NCI-H187 treated with DMSO at 0.1 percent for 48 hours (cell line): ENCODE measurements at places on chromosomes 11 and 22.
A peak's percentile ranks its signal among the peaks of the same experiment; 100 is the strongest.

GRCh38 chr11:65432686-65433582 lies 10.3 kb downstream of the NEAT1 start:
- no peak for DNase-seq

DNA sequence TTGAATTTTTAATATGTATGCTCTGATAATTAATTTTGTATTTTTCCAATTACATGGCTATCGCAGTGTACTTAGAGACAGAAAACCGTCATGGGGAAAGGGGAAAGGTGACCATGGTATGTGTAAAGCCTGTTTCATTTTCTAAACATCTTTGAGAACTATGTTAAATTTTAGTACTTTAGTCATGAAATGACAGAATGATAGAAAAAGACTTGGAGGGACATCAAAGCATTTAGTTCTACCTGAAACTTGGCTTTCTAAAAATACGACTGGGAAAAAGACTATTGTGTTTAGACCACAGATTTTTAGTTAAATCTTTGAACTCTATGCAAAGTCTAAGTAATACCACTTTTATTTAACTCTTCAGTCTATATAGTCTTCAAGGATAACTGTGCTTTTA lies 54.1 kb downstream of the MAML2 start:
- no peak for DNase-seq

DNA sequence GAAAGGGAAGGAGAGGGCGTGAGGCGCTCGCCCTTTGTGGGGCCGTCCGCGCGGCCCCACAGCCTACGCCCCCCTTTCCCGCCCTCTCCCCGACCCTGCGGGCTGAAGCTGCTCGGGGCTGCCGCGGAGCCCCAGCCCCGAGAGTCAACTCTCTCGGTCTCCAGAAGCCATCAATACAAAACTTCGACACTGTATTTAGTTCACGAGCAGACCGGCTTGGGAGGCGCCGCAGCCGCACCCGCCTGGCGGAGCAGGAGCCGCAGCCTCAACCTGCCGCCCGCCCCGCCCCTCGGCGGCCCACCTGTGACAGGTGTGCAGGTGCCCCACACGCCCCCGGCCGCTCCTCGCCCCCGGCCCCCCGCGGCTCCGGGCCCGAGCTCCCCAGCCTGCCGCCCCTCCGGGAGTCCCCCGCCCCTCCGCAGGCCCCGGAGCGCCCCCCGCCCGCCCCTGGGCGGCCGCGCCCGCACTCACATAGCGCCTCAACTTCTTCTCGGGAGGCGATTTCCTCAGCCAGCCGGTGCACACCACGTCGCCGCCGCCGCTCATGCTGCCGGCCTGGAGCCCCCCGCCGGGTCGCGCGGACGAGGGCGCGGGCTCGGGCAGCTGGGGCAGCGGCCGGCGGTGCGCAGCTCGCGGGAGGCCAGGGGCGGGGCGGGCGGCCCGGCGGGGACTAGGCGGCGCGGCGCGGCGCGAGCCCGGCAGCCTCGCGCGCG lies at the start of gene GAB2:
GAB2 (minus strand) TSS at position 646 of the 713 bp plus-strand sequence; CDS start at position 546, 100 bp downstream.
- DNase-seq = no peak

- no peak for DNase-seq
Observed at GRCh38 chr11:1639666-1640065, 10.1 kb downstream of the KRTAP5-5 start.

- DNase-seq = no peak
Observed at GRCh38 chr11:64842851-64843685, 1.4 kb downstream of the CDC42BPG start.

DNA sequence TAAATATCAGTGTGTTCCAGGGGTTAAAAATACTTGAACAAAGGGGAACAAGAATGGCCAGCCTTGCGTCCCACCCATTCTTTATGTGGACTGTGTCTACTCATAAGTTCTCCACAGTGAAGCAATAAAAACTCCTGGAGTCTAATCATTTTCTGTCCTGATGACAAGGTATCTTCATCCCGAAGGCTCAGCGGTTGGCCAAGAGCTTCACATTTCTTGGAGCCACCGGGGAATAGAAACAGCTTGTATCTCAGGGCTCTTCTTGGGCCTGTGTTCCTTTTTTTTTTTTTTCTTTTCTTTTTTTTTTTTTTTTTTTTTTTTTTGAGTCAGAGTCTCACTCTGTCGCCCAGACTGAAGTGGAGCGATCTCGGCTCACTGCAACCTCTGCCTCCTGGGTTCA lies 36.8 kb upstream of the ADORA2A start:
- no peak for DNase-seq

DNA sequence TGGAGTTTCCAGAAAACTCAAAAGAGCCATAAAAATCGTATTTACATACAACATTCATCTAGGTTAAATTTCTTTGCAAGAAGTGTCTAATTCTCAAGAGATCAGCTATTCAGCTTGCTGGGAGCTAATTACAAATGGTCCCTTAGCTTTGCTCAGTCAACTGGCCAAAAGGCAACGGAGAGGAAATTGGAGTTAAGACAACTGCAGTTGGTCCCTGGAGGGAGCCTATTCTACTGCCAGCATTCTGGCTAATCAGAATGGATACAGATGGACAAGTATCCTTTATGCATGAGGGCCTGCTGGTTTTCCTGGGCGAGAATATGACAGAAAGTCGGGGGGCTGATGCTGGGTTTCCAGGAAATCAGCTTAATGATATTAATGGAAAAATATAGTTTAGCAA lies 45.5 kb downstream of the KCNJ1 start:
- no peak for DNase-seq

GRCh38 chr22:21754523-21754922 lies 18.9 kb upstream of the YPEL1 start:
- no peak for DNase-seq

DNA sequence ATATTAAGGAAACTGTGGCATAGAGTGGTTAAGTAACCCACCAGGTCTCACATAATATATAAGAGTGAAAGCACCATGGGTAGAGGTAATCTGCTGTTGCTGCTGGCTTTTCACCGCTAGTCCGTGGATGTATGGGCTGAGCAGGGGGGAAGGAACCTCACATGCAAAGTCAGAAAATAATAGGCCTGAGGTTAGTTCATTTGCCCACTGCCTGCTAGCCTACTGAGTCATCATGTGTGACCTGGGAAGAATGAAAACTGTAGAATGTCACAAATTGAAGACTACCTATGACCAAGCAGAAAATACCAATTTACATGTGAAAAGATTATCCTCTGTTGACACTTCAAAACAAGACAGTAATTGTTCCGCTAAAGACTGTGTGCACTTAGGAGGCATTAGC lies 560.1 kb upstream of the FAT3 start:
- DNase-seq = no peak

- DNase-seq = no peak
Observed at GRCh38 chr22:50544078-50544745, 1.5 kb upstream of the KLHDC7B start.

GRCh38 chr22:23176645-23177027 lies 3.7 kb upstream of the BCR start:
- DNase-seq = no peak

GRCh38 chr11:124446916-124447315 lies 1.4 kb upstream of the OR8B8 start:
- no peak for DNase-seq

GRCh38 chr22:44405661-44406060 lies 92.4 kb downstream of the RTL6 start:
- DNase-seq = no peak

DNA sequence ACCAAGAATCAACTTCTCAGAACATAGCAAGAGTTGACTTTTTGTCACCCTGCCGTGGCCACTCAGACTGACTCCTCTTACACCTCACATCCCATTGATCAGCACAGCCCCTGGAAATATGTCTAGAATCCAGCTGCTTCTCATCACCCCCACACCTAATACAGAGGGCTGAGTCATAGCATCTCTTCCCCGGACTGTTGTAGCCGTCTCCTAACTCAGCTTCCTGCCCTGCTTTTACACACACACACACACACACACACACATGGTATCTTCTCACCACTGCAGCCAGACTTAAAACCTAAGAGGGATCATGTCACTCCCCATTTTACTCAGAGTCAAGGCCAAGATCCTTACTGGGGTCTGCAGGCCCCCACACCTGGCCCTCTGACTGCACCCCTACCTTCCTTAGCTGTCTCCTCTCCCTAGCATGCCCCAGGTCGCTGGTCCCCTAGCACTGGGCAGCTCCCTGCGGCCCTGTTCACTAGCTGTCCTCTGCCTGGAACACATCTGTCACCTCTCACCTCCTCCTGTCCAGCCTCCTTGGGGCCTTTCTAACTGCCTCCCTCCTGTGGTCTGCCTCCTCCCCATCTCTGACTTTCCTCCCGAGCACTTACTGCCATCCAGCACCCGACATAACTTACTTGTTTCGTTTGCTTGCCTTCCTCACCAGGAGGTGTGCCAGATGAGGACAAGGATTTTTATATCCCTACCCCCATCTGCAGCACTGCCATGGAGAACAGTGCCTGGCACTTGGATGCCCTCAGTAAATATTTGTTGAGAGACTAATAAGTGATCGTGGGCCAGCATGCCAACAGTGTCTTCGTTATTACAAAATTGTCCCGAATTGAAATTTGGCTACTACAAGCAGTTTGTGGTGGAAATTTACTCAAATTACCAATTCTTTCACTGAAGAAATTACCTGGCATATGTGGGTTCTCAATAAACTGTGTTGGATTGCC lies 61.9 kb downstream of the BMAL1 start:
- no peak for DNase-seq

DNA sequence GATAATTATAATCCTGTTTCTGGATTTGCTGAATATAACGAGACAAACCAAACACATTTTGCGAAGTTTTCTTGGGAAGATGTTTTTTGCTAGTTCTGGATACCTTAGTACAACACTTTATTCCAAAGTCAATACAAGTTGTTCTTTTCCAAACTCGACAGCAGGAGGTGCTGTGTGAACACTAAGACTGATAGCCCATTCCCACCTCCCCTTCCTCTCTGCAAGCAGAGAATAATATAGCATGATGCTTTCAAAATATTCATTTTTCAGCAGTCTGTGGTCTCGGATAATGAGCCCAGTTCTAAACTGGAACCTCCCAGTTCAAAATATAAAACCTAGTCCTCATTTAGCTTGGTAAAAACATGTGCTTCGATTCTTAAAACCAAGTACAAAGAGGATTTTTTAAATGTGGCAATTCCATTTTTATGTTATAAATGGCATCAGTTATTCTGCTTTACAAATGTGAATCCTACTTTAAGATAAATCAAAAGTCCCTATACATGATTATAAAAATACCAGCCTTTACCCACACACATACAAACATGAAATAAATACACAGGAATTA lies 129.1 kb downstream of the DCDC1 start:
- no peak for DNase-seq

DNA sequence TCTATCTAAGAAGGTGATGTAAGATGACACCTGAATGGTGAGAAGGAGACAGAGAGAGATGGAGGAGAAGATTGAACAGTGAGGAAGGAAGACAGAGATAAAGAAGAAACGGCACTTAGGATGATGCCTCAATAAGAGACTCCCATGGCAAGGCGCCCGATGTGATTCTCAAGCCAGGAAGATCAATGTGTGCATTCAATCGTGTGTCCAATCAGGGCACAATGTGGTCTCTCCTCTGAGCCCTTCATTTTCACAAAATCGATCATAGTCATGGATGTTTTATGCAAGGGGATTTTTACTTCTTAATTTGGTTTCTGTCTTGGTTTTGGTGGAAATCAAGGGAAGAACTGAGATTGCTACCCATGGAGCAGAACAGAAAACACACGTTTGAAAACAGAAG lies 19.9 kb upstream of the TMPRSS13 start:
- no peak for DNase-seq

- no peak for DNase-seq
Observed at GRCh38 chr11:67435031-67435726, 2.3 kb downstream of the PTPRCAP start.

DNA sequence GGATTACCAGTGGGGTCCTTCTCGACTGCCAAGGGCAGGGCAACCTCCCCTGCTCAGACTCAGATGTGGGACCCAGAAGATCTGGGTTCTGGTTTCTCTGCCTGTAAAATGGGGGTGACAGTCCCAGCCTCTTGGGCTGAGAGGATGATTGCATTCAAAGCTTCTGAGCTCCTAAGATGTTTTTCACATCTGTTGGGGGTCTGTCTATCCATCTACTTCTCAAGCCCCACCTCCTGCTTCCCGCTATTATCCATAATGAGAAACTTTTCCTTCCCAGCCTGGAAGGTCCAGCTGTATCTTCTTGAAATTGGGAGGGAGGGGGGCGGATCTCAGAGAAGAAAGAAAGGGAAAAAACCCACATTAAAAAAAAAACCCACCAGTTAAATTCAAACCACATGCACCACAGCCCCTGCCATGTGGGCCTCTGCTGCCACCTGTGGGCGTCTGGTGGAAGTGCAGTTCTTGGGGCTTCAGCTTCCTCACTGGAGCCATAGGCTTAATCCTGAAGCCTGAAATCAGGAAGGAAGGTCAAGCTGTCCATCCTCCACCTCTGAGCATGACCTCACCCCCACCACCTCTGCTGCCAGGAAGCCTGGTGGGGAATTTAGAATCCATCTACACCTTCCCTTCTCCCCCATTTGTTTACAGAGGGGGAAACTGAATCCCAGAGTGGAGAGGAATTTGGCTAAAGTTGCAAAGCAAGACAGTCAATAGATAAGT lies 27.3 kb downstream of the ARHGEF17 start:
- peak; percentile 20 for DNase-seq

DNA sequence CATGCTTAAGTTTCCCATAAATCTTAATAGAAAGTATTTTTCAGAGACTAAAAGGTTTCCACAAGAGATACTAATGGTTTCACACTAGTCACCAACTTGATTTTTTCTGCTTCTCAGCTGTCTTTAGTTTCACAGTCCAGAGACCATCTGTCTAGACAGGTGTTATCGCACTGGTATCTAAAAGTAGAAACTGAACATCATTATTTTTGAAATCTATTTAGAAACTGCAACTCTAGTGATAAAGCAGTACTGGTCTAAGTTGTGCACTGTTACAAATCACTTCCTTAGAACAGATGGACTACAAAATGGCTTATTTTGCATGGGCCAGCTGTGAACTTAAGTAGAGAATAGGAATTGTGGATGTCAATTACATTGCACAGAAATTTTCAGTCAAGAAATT lies 78.0 kb downstream of the CNTN5 start:
- no peak for DNase-seq

GRCh38 chr11:2890466-2891294 lies 5.1 kb upstream of the CDKN1C start:
- no peak for DNase-seq

DNA sequence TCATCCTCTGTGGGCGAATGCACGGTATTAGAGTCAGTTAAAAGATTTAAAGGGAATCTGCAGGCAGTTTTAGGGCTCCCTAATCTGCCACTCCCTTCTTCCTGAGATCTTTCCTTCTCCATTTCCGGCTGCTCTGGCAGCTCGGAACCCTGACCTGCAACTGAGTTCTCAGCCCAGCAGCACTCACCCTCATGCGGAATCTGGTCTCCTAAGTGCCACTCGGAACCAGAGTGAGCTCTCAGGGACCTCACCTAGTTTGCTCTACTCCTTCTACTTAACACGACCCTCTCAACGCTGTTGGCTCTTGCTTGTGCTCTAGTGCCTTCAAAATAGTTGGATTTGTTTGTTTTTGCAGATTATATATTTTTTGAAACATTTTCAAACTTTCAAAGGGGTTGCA lies 19.3 kb upstream of the IL10RA start:
- no peak for DNase-seq
